Bladder microvascular endothelial cell (primary cell): ENCODE measurements at places on chromosomes 16 and 17. TPM values are rescaled to one million over a fixed set of nuclear protein-coding genes. Genes with fewer than 3 reads are reported as not detected.

OSGIN1 gene
- total RNA-seq = 1.1 and 1.6 TPM in 2 replicates

GCGR gene
- total RNA-seq = not detected in 2 replicates

CCL7 gene
- total RNA-seq = 0.38 TPM in 1 of 2 replicates, not detected in the other

RNF112 gene
- 0.25 TPM in 1 of 2 replicates, not detected in the other for total RNA-seq

LHX1 gene
- not detected in 2 replicates for total RNA-seq

RSKR gene
- 3.7 and 9.4 TPM in 2 replicates for total RNA-seq

VAT1L gene
- total RNA-seq = 3.9 and 13.8 TPM in 2 replicates

TRAPPC1 gene
- 45.3 and 77.3 TPM in 2 replicates for total RNA-seq

RPL19 gene
- 1,651 and 1,671 TPM in 2 replicates for total RNA-seq

ARHGDIG gene
- 0.13 TPM in 1 of 2 replicates, not detected in the other for total RNA-seq

KRT20 gene
- not detected in 2 replicates for total RNA-seq

SDR42E1 gene
- 4.4 and 9.2 TPM in 2 replicates for total RNA-seq

C17orf100 gene
- total RNA-seq = 0.16 and 0.31 TPM in 2 replicates

SLC12A3 gene
- not detected in 2 replicates for total RNA-seq

NKD1 gene
- under 0.01 TPM in 1 of 2 replicates, not detected in the other for total RNA-seq

RNF222 gene
- total RNA-seq = under 0.01 TPM in 1 of 2 replicates, not detected in the other

CX3CL1 gene
- 3.6 and 89.1 TPM in 2 replicates for total RNA-seq

KRTAP16-1 gene
- not detected in 2 replicates for total RNA-seq

ADAM11 gene
- under 0.01 and 0.13 TPM in 2 replicates for total RNA-seq

CACNB1 gene
- total RNA-seq = 1.1 and 2.3 TPM in 2 replicates

ADCY7 gene
- 1.8 and 6.1 TPM in 2 replicates for total RNA-seq
